Naive B cell (primary cell): ENCODE measurements at places on chromosomes 4 and X. TPM values are rescaled to one million over a fixed set of nuclear protein-coding genes. Genes with fewer than 3 reads are reported as not detected.

DNA sequence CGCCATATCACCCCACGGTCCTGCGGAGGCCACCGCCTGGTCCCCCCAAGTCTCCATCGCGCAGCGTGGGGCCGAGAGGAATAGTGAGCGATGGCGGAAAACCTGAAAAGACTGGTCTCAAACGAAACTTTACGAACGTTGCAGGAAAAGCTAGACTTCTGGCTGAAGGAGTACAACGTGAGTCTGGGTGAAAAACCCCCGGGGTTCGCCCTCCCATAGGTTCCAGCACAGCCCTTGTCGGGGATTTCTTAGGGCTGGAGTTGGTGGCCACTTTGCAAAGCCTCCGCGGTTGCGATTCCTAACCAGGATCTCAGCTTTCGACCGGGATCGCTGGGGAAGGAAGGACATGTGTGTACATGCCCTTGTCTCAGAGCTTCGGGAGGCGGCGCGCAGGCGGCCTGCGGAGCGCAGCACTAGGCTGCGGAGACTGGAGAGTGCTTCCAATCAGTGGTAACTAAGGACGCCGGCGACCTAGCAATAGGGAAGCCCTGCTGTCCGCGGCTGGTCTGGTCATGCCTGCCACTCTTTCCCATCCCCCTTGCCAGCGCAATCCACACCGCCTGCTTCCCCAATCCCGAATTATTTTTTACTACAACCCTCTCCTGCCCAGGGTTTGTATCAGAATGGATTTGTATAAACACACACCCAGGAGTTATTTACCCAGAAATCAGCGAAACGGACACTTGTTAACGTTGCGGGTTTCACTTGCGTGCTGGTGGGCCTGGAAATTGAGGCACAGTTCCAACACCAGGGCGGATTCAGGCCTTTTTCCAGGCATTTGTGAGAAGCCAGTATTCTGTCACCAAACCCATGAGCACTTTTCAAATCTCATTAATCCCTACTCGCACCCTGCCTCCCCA, 741 bp downstream of the SPATA18 start:
- DNase-seq, result peak; percentile 9
- peak overlapping the region; percentile 52 for H3K27ac ChIP-seq
- peaks cover 27% of the 10 kb centered on the region for H3K4me1 ChIP-seq
- peaks cover 8% of the 10 kb centered on the region for H3K36me3 ChIP-seq

GRCh38 chr4:160373911-160374310, 1271.0 kb downstream of the RAPGEF2 start:
- no peaks in the 10 kb centered on the region for H3K36me3 ChIP-seq
- DNase-seq, result no peak
- no peak overlapping the region for H3K4me3 ChIP-seq
- no peaks in the 10 kb centered on the region for H3K4me1 ChIP-seq
- no peak overlapping the region for H3K27ac ChIP-seq
- no peaks in the 10 kb centered on the region for H3K27me3 ChIP-seq

DNA sequence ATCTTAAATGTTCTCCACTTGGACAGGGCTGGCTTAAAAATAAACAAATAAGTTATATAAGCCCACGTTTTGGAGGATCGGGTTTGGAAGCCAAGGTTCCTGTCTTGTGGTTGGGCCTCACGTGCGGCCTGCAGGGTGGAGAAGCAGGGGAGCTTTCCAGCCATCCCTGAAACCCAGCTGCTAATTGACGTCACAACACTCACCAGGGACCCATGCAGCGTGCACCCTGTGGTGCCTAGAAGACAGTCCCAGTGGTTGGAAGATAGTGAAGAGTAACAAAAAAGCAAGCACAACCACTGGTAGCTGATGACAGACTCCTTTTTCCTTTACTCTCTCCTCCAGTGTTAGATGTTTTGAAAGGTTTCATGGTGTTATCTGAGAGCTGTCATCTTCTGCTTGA, 142.0 kb upstream of the RBPJ start:
- no peak overlapping the region for H3K4me3 ChIP-seq
- no peaks in the 10 kb centered on the region for H3K4me1 ChIP-seq
- peaks cover 6% of the 10 kb centered on the region for H3K27me3 ChIP-seq
- no peaks in the 10 kb centered on the region for H3K36me3 ChIP-seq
- H3K27ac ChIP-seq, result no peak overlapping the region
- no peak for DNase-seq

DNA sequence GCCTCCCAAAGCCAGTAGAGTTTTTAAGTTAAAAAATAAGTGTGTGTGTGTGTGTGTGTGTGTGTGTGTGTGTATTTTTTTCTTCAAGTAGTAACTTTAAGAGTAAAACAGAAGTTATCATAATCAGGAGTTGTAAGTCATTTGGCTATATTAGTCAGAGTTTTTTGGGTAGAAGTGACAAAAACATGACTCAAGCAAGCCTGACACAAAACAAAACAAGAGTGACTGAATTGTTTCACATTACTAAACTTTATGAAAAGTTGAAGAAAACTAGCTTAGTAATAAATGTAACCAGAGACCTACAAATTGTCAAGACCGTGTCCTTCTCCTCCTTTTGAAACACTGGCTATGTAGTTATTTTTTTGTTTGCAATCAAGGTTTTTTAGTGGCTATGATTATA, 738.0 kb upstream of the PITX2 start:
- H3K4me3 ChIP-seq, result no peak overlapping the region
- H3K27ac ChIP-seq, result no peak overlapping the region
- H3K36me3 ChIP-seq, result no peaks in the 10 kb centered on the region

GRCh38 chrX:125101971-125102755, 217.5 kb upstream of the TEX13C start:
- H3K4me1 ChIP-seq, result no peaks in the 10 kb centered on the region
- H3K4me3 ChIP-seq, result no peak overlapping the region
- no peaks in the 10 kb centered on the region for H3K36me3 ChIP-seq
- DNase-seq, result no peak
- no peak overlapping the region for H3K27ac ChIP-seq

- H3K27ac ChIP-seq, result no peak overlapping the region
- no peak for DNase-seq
- peaks cover 37% of the 10 kb centered on the region for H3K4me1 ChIP-seq
- no peaks in the 10 kb centered on the region for H3K27me3 ChIP-seq
- peak overlapping the region; percentile 96 for H3K4me3 ChIP-seq
These were observed 2.4 kb upstream of the PPP3CA start for GRCh38 chr4:101349801-101350064.

- no peaks in the 10 kb centered on the region for H3K36me3 ChIP-seq
- H3K27me3 ChIP-seq, result no peaks in the 10 kb centered on the region
- no peak overlapping the region for H3K27ac ChIP-seq
- H3K4me3 ChIP-seq, result no peak overlapping the region
- no peak for DNase-seq
- no peaks in the 10 kb centered on the region for H3K4me1 ChIP-seq
These were observed 269.8 kb upstream of the ARX start for GRCh38 chrX:25285598-25285997.

- no peak overlapping the region for H3K4me3 ChIP-seq
- no peaks in the 10 kb centered on the region for H3K4me1 ChIP-seq
- no peak for DNase-seq
- no peaks in the 10 kb centered on the region for H3K27me3 ChIP-seq
- no peaks in the 10 kb centered on the region for H3K36me3 ChIP-seq
These were observed 112.3 kb upstream of the GALNT7 start for GRCh38 chr4:173056271-173056670.

DNA sequence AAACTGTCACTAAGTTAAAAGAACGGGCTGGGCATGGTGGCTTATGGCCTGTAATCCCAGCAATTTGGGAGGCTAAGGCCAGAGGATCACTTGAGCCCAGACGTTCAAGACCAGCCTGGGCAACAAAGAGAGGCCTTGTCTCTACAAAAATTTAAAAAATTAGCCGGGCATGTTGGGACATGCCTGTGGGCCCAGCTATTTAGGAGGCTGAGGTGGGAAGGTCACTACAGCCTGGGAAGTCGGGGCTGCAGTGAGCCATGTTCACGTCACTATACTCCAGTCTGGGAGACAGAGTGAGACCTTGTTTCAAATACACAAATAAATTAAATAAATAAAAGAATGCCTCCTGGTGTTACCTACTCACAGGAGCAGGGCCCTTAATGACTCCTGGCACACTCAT, 69.5 kb downstream of the APBB2 start:
- no peak overlapping the region for H3K4me3 ChIP-seq
- H3K4me1 ChIP-seq, result no peaks in the 10 kb centered on the region
- H3K36me3 ChIP-seq, result no peaks in the 10 kb centered on the region

GRCh38 chrX:153878969-153879653, 6.9 kb downstream of the L1CAM start:
- peak overlapping the region; percentile 71 for H3K4me3 ChIP-seq
- peaks cover 29% of the 10 kb centered on the region for H3K4me1 ChIP-seq
- H3K27me3 ChIP-seq, result peaks cover 18% of the 10 kb centered on the region
- DNase-seq, result no peak

- H3K27ac ChIP-seq, result peak overlapping the region; percentile 36
- DNase-seq, result no peak
- H3K36me3 ChIP-seq, result no peaks in the 10 kb centered on the region
- H3K4me3 ChIP-seq, result no peak overlapping the region
These were observed 213.1 kb upstream of the PSAPL1 start for GRCh38 chr4:7647600-7648543.

- H3K4me3 ChIP-seq, result no peak overlapping the region
- no peaks in the 10 kb centered on the region for H3K36me3 ChIP-seq
- H3K27ac ChIP-seq, result no peak overlapping the region
- peaks cover 4% of the 10 kb centered on the region for H3K27me3 ChIP-seq
These were observed 4.6 kb downstream of the ZNF185 start for GRCh38 chrX:152902502-152902820.

- no peak for DNase-seq
- no peak overlapping the region for H3K4me3 ChIP-seq
- no peaks in the 10 kb centered on the region for H3K4me1 ChIP-seq
- no peaks in the 10 kb centered on the region for H3K27me3 ChIP-seq
These were observed 33.3 kb upstream of the APLN start for GRCh38 chrX:129688097-129688496.

DNA sequence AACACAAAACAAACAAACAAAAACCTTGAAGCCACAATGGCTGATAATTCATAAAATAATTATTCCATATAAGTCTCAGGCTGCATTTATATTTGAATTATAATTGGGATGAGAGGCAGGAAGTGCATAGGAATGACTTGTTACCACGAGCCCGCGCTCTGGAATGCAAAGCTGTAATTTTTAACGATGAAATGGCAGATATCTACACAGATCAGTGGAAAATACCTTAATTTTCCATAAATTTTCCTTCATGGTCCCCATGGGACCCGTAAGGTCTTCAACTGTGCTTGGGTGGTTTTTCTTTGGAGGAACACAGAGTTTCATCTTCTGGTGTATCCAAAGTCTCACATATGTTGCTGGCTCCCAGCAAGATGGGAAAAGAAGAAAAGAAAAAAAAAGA, 226.8 kb downstream of the SHOX start:
- H3K27ac ChIP-seq, result no peak overlapping the region
- no peaks in the 10 kb centered on the region for H3K4me1 ChIP-seq
- no peaks in the 10 kb centered on the region for H3K36me3 ChIP-seq
- no peak overlapping the region for H3K4me3 ChIP-seq

GRCh38 chr4:99323756-99324155, 2.6 kb upstream of the ADH1B start:
- no peaks in the 10 kb centered on the region for H3K36me3 ChIP-seq
- H3K27me3 ChIP-seq, result peaks cover 8% of the 10 kb centered on the region
- DNase-seq, result no peak
- no peaks in the 10 kb centered on the region for H3K4me1 ChIP-seq
- no peak overlapping the region for H3K4me3 ChIP-seq

DNA sequence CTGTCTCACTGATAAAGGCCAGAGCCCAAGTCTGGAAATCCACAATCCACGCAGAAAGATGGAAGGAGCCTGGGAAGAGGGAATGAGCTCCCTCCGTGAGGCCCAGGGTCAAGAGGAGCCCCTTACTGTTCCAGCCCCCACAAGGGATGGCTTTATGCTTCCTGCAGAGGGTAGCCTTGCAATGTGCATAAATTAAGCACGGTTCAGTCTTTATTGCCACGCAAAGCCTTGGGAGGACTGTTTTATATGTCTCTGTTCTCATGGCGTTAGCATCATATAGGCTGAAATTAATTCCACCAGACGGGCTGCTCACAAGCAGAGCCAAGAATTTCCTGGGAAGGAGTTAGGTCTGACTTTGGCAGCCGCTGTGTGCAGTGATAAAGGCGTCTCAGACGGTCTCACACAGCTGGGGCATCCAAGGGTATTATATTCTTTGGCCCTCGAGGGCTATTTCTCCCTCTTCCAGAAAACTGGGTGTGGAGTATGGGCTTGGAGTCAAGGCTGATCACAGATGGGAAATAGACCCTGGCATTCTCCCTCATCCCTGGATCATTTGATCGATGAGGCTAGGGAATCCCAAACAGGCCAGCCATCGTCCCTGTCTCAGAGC, 38.5 kb downstream of the CYTL1 start:
- no peak for DNase-seq
- no peaks in the 10 kb centered on the region for H3K27me3 ChIP-seq
- H3K27ac ChIP-seq, result no peak overlapping the region
- H3K4me1 ChIP-seq, result peaks cover 4% of the 10 kb centered on the region

Gene TEX13C
- polyA plus RNA-seq, result not detected

Gene ERCC6L
- polyA plus RNA-seq, result 0.30 TPM

Gene P2RY8
- polyA plus RNA-seq, result 254 TPM

Gene GPC4
- polyA plus RNA-seq, result 1.2 TPM

Gene CCSER1
- 14.9 TPM for polyA plus RNA-seq

Gene PITX2
- not detected for polyA plus RNA-seq

Gene RASSF6
- 0.52 TPM for polyA plus RNA-seq

Gene NPY1R
- not detected for polyA plus RNA-seq

Gene MAGEA2
- polyA plus RNA-seq, result not detected
